ENCODE measurements at places on chromosomes 4 and X. TPM values are rescaled to one million over a fixed set of nuclear protein-coding genes. Genes with fewer than 3 reads are reported as not detected.

The CCDC110 gene
- not detected for total RNA-seq

The CLTRN gene
- 6.1 TPM for total RNA-seq

The OTC gene
- total RNA-seq = not detected

The RBPJ gene
- 31.5 TPM for total RNA-seq

- no peaks in the 10 kb centered on the region for H3K4me1 ChIP-seq
- no peaks in the 10 kb centered on the region for H3K27me3 ChIP-seq
- DNase-seq = no peak
- H3K4me3 ChIP-seq = no peak overlapping the region
- no peak overlapping the region for H3K27ac ChIP-seq
Observed at GRCh38 chr4:77110730-77111129, 34.9 kb upstream of the CCNI start.

DNA sequence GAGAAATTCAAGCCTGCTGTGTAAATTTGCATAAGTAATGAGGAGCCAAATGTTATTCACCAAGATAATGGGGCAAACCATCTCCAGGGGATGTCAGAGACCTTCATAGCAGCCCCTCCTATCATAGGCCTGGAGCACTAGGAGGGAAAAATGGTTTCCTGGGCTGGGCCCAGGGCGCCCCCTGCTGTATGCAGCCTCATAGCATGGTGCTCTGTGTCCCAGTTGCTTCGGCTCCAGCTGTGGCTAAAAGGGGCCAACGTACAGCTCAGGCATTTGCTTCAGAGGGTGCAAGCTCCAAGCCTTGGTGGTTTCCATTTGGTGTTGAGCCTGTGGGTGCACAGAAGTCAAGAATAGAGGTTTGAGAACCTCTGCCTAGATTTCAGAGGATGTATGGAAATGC lies 859.3 kb downstream of the RPA4 start:
- H3K27me3 ChIP-seq = no peaks in the 10 kb centered on the region
- DNase-seq = no peak
- no peak overlapping the region for H3K27ac ChIP-seq
- peaks cover 38% of the 10 kb centered on the region for H3K4me1 ChIP-seq
- H3K36me3 ChIP-seq = no peaks in the 10 kb centered on the region

DNA sequence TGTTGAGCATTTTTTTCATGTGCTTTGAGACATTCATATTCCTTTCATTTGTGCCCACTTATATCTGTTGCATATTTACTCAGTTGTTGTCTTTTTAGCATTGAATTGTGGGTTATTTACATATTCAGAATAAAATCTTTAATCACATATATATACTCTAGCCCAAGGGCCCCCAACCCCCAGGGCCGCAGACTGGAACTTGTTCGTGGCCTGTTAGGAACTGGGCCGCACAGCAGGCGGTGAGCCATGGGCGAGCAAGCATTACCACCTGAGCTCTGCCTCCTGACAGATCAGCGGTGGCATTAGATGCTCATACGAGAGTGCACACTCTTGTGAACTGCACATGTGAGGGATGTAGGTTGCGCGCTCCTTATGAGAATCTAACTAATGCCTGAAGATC lies 480.6 kb downstream of the KCTD8 start:
- no peak for DNase-seq
- no peaks in the 10 kb centered on the region for H3K27me3 ChIP-seq
- no peaks in the 10 kb centered on the region for H3K36me3 ChIP-seq
- H3K27ac ChIP-seq = no peak overlapping the region

- no peaks in the 10 kb centered on the region for H3K36me3 ChIP-seq
- DNase-seq = peak; percentile 68
- no peak overlapping the region for H3K4me3 ChIP-seq
- peaks cover 3% of the 10 kb centered on the region for H3K27me3 ChIP-seq
Observed at GRCh38 chr4:85147481-85148076, 181.1 kb upstream of the WDFY3 start.

DNA sequence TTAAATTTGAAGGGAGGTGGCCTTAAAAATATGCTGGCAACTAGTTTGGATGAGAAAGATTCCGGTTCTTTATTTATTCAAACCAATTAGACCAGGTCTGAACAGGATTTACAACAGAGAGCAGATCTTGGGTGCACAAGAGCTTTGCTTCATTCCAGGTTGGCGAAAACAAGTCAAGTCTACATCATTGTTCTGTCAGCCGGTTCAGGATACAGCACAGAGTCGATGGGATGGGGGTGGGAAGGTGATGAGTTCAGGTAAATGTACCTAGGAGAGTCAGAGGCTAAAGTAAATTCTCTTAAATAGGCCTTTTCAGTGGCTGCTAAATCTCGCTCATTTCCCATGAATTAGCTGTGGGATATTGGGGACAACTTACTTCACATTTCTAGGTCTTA lies 882 bp upstream of the STIM2 start:
- DNase-seq = no peak
- no peaks in the 10 kb centered on the region for H3K36me3 ChIP-seq
- H3K27me3 ChIP-seq = no peaks in the 10 kb centered on the region

DNA sequence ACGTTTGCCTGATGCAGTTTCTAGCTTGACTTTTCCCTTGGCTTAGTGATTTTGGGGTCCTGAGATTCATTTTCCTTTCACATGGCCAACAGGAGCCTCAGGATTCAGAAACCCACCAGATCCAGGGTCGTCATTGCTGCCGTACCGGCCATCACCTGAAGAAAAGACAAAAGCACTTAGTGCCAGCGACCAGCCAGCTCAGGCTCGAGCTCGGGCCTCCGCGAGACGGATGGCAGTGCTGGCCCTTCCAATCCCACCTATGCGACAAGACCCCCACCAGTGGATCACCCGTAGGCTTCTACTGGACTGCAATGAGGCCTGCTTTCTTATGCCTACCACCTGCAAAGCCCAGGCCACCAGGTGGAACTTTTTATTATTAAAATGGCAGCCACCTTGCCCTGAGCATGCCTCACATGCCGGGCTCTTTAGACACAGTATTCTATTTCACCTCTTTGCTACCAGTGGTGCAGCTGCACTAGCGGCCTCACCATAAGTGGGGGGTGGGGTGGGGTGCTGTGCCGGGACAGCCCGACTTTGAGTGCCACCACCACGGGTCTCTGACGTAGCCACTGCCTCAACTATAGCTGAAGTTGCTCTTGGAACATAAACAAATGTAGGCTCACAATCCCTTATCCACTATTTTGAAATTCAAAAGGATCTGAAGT lies 84.3 kb downstream of the MTMR1 start:
- H3K27ac ChIP-seq = no peak overlapping the region
- no peaks in the 10 kb centered on the region for H3K27me3 ChIP-seq
- no peaks in the 10 kb centered on the region for H3K4me1 ChIP-seq
- DNase-seq = no peak
- no peak overlapping the region for H3K4me3 ChIP-seq

- H3K27me3 ChIP-seq = no peaks in the 10 kb centered on the region
- H3K27ac ChIP-seq = no peak overlapping the region
- DNase-seq = no peak
Observed at GRCh38 chr4:60617731-60618130, 582.4 kb upstream of the ADGRL3 start.

DNA sequence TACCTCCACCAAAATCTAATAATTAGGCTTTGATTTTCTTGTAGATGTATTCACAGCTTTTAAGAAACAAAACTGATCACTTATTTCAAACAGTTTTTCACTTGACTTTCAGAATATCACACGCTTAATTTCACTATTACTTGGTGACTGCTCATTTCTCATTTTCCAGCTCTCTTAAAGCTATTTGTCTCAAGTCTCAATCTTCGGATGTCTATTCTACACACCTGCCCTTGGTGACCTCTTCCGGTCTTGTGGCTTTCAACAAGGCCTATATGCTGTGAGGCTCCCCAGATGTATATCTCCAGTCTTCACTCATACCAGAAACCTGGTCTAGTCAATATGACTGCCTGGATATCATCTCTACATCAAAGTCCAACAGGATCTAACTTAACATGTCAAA lies 34.9 kb upstream of the ANXA10 start:
- no peaks in the 10 kb centered on the region for H3K36me3 ChIP-seq
- H3K4me1 ChIP-seq = peaks cover 14% of the 10 kb centered on the region
- DNase-seq = no peak
- no peak overlapping the region for H3K4me3 ChIP-seq
- H3K27me3 ChIP-seq = no peaks in the 10 kb centered on the region

- no peaks in the 10 kb centered on the region for H3K36me3 ChIP-seq
- H3K27me3 ChIP-seq = peaks cover 15% of the 10 kb centered on the region
- no peak for DNase-seq
- no peaks in the 10 kb centered on the region for H3K4me1 ChIP-seq
- no peak overlapping the region for H3K4me3 ChIP-seq
- H3K27ac ChIP-seq = no peak overlapping the region
Observed at GRCh38 chrX:3748052-3748559, 34.7 kb upstream of the PRKX start.

- peaks cover 13% of the 10 kb centered on the region for H3K4me1 ChIP-seq
- H3K27ac ChIP-seq = peak overlapping the region; percentile 31
- H3K27me3 ChIP-seq = no peaks in the 10 kb centered on the region
- no peak overlapping the region for H3K4me3 ChIP-seq
- DNase-seq = peak; percentile 73
Observed at GRCh38 chr4:105619188-105619931, 66.9 kb downstream of the ARHGEF38 start.

- DNase-seq = no peak
- H3K36me3 ChIP-seq = no peaks in the 10 kb centered on the region
- H3K4me1 ChIP-seq = no peaks in the 10 kb centered on the region
- no peak overlapping the region for H3K4me3 ChIP-seq
Observed at GRCh38 chrX:142149919-142150318, 55.2 kb downstream of the MAGEC2 start.

All from PC-3 (cell line).